ENCODE measurements at places on chromosomes 7 and 10.

DNA sequence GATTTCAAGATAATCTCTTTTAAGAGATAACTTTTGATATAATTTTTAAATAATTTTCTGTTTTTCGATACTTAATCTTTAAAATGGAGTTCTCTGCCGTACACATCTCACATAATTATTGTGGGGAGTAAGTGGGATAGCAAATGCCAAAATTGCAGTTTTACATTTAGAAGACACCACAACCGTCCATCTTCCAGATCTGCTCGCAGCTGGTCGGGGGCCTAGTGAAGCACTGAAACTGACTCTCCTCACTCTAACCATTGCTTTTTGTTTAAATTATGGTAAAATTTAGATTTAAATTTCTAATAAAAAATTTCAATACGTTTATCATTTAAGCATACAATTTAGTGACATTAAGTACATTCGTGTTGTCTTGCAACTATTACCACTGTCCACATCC, 94.2 kb downstream of the PRR15 start:
- DNase-seq = no peak

- DNase-seq = no peak
Measured at GRCh38 chr10:92789786-92790185, 58.5 kb upstream of the EXOC6 start.

DNA sequence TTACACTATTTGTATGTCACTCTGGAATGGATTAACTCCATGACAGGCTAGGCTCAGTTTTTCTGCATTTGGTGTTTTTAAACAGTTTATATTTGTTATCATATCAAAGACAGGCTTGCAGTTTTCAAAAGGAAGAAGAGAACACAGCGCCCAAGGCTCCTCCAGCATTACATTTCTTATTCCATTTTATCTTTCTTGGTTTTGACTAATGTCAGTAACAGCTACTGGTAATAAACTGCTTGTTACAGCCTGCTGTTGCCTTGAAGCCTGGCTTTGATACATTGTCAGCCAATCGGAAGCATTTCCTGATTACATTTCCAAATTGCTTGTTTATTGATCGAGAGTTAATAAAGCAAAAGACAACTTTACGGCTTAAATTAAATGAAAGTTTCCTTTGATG, 166.0 kb upstream of the MDFIC start:
- no peak for DNase-seq

DNA sequence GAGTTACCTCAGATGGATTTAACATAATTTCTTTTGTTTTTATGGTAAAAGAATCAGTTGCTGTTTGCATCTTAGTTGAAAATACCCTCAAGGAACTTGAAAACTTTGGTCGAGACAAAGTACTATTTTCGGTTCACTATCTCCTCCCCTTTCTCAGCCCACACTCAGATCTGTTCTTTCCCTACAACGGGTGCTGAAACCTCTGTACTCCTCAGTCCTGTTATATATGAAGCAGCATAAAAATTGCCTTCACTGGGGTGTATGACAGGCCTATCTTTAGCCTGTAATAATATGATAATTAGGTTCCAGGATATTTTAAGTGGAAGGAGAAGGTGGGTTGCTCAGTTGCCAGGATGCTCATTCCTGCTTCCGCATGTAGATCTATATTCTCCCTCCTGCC, 105.2 kb upstream of the NOBOX start:
- DNase-seq = no peak

DNA sequence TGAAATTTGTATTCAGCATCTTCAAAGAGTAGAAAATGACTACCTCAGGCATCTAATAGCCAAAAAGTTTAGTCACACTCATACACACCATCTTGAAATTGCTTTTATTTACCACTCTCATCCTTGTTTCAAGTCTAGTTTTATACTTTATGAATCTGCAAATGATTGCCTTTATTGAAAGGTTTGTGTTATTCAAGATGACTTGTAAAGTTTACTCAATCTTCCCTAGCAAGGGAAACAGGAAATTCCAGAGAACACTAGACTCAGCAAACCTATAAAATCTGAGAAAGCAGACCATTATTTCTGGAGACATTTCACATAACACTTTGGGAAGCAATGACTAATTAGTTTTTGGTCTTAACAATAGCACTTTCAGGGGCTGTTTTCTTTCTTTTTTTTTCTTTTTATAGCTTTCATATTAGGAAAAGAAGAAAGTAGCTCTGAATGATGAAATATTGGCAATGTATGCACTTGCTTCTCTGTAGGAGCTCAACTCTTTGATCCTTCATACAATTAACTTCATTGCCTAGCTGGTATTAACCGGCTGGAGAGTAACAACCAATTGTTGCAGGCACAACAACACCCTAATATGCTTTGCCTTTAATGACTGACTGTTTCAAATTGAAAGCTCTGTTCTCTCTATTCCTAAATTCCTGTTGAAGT, 68.9 kb upstream of the HDAC9 start:
- DNase-seq = no peak

GRCh38 chr7:141201145-141201885, 127.5 kb downstream of the TMEM178B start:
- DNase-seq = no peak

- no peak for DNase-seq
Measured at GRCh38 chr7:25256333-25256819, 28.1 kb upstream of the NPVF start.

DNA sequence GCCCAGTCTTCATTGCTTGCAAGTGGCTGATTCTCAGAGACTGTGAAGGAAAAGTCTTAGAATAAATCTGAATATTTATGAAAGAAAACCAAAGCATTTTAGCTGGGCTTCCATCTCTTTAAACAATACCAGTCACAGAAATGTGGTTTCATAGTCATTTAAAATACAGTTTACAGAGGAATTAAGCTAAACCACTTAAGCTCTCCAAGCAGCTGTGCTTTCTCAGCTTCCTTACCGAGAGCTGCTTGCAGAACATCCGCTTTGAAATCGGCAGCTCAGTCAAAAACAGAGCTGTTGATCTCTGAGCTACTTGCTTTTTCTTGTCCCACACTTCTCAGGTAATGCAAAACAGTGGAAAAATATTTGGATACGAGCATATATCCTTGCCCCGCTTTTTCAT, 134.5 kb downstream of the DYNC1I1 start:
- no peak for DNase-seq

DNA sequence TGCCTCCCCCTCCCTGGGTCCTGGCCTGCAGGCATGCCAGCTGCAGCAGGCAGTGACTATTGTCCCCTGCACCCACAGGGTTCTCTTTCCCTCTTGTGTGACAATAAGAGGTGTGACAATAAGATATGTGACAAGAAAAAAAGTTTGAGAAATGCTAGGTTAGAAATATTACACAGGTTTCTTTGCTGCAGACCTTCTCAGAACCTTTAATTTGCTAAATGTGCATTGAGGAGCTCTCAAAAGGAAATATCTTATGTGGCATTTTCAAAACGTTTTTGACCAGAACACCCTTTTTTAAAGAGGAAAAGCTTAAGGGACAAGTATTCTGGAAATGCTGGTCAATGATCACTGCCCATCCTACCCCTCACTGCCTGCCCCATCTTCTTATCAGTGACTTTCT, 117.5 kb downstream of the COL13A1 start:
- no peak for DNase-seq

GRCh38 chr7:45580053-45580872, 6.1 kb downstream of the ADCY1 start:
- peak; percentile 92 for DNase-seq

DNA sequence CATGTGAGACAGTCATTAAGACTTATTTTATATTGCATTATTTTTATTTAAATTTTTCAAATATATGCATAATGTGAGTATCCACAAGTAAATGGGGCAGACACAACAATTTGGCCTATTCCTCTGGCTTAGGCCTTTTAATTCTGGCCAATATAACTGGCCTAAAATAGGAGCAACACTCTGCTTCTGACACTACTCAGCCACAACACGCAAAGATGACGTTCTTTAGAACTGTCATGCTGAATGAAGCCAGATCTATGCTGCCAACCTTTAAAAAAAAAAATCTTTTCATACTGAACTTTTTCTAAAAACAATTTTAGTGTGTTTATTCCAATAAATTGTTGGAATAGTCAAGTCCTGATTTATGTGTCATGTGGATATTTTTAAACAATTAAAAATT, 355.0 kb upstream of the BMPER start:
- no peak for DNase-seq

DNA sequence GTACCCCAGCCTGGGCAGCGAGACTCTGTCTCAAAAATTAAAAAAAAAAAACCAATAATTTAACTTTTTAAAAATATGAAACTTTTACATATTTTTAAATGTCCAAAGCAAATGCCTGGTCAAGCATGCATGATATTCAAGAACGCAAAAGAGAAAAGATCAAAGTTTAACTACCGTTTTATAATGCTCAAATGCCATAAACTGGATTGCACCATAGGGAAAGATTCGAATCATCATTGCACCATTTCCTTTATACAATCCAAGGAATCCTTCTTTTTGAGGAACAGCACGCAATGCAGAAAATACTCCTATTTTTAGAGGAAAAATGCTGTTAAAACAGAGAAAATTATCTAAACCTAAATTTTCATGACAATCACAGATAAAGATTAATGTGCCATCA, 20.9 kb downstream of the SLC25A16 start:
- DNase-seq = no peak

- peak; percentile 88 for DNase-seq
Measured at GRCh38 chr10:93445097-93445960, 36.8 kb downstream of the MYOF start.

DNA sequence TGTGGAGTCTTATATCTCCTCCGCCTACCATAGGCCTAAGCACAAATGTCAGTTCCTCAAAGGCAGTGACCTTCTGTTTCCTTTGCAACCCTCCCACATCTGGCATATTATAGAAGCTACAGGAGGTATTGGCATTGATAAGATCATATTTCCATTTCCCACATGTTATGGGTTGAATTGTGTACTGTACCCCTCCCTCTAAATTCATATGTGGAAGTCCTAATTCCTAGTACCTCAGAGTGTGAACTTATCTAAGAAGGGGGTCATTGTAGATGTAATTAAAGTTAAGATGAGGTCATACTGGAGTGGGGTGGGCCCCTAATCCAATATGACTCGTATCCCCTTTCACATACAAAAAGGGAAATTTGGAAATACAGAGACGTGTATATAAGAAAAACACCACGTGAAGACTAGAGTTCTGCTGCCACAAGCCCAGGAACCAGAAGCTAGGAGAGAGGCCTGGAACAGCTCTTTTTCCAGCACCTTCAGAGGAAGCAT, 6.1 kb upstream of the LAMB4 start:
- DNase-seq = no peak

DNA sequence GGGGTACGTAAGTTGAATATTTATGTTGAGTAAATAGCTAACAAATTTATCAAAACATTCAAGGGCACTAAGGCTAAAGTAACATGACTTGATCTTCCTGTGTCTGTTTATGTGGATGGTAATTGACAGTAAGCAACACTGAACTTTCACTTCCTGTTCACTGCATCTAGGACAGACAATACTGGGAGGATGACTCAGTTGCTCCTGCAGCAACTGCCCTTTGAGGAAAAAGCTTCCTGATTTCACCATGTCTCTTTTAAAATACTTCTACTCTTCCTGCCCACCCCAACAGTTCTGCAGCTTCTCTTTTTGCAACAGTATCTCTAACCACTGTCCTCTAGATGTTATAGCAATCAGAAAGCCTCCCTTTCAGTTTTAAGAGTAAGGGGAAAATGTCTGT, 76.6 kb upstream of the HGF start:
- DNase-seq = no peak

- DNase-seq = no peak
Measured at GRCh38 chr7:47782022-47782421, 166.2 kb downstream of the PKD1L1 start.

GRCh38 chr7:87312215-87312865, 33.1 kb upstream of the CROT start:
- peak; percentile 72 for DNase-seq

DNA sequence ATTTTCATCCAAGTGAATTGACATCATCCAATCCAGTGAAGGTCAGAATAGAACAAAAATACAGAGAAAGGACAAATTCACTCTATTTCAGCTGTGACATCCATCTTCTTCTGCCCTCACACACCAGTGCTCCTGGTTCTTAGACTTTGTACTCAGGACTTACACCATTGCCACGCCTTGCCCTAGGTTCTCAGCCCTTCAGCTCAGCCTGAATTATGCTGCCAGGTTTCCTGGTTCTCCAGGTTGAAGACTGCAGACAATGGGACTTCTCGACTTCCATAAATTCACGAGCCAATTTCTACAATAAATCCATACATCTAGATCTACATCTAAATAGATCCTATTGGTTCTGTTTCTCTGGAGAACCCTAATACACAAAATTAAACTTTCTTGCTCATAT, 181.2 kb upstream of the KCND2 start:
- DNase-seq = no peak

DNA sequence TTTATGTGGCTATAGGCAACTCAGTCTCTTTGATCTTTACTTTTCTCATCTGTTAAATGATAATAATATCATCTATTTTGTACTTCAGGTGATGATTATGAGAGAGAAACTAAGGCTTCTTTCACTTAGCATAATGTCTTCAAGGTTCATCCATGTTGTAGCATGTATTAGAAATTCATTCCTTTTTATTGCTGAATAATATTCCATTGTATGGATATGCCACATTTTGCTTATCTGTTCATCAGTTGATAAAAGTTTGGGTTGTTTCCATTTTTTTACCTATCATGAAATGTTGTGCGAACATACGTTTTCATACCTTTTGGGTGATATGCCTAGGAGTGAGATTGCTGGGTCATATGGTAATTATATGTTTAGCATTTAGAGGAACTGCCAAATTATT, 7.2 kb upstream of the CDK13 start:
- DNase-seq = no peak

DNA sequence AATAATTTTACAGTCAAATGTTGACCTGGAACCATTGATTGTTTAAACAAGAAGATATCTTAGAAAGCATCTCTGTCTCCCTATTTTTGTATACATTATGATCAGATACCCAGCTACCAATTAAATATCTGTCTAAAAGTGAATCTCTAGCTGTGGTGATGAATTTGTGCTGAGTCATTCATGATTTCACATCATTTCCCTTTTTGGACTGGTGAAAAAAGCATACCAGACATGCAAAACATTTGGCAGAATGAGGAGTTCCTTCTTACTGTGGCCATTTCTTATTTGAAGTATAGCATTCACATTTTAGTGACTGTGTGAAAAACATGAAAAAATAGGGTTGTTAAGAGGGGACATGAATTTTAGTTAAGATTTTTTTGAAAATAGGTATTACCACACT, 98.0 kb upstream of the GATA3 start:
- DNase-seq = no peak

DNA sequence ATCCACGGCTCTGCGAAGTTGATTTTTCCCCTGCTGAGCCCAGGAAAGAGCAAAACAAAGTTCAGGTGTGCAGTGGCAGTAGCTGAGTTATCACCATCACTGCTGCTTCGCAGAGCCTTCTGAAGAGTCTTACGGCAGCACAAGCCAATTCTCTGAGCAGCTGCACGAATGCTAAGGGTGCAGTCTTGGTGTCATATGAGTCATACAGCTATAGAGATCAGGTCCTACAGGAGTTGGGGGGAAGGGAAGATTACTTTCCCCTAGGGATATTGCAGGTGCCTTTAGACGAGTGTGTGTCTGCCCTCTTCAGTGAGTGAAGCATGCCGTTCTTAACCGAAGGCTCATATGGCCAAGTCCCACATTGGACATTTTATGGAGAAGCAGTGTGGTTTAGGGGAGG, 227.8 kb downstream of the CELF2 start:
- no peak for DNase-seq

- DNase-seq = no peak
Measured at GRCh38 chr10:33211106-33211878, 123.2 kb downstream of the NRP1 start.
